ENCODE measurements at places on chromosomes 6 and 20. TPM values are rescaled to one million over a fixed set of nuclear protein-coding genes. Genes with fewer than 3 reads are reported as not detected.

Gene PRELID3B
- total RNA-seq = 121 TPM

Gene FAM83C
- not detected for total RNA-seq

Gene FLRT3
- total RNA-seq = not detected

Gene PRDM13
- total RNA-seq = not detected

Gene MYO6
- total RNA-seq = 0.37 TPM

Gene SOX18
- 1.3 TPM for total RNA-seq

Gene SCRT2
- not detected for total RNA-seq

Gene HLA-DOB
- 4.2 TPM for total RNA-seq

Gene PBOV1
- total RNA-seq = not detected

Gene JPH2
- total RNA-seq = not detected

Gene TEAD3
- 1.5 TPM for total RNA-seq

Gene CCN6
- 0.17 TPM for total RNA-seq

Gene MBOAT1
- 12.2 TPM for total RNA-seq

Gene OPRL1
- 0.16 TPM for total RNA-seq

Gene HUS1B
- total RNA-seq = 2.8 TPM

Gene CALHM6
- total RNA-seq = 29.2 TPM

Gene GRIK2
- total RNA-seq = not detected

Gene FGD2
- 1.5 TPM for total RNA-seq

Gene KAT14
- 17.9 TPM for total RNA-seq

DNA sequence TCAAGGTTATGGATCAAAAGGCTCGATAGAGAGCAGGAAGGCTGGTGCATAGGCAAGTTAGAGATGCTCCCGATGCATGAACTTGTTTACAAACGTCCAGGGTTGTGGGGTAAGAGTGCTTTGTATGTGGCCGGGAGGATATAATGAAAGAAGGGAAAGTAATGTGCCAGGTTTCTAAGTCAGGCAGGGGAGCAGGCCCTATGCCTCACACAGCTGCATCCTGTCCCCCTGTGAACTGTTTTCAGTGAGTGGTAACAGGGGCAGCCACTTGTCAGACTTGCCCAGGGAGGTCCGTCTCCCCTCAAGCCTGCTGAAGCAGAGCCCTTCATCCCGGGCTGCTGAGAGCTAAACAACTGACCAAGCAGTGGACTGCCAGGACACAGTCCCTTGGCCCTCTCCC, 19.4 kb downstream of the KCNK5 start:
- DNase-seq = no peak

- no peak for DNase-seq
Observed at GRCh38 chr20:10338426-10339180, 95.4 kb downstream of the MKKS start.

DNA sequence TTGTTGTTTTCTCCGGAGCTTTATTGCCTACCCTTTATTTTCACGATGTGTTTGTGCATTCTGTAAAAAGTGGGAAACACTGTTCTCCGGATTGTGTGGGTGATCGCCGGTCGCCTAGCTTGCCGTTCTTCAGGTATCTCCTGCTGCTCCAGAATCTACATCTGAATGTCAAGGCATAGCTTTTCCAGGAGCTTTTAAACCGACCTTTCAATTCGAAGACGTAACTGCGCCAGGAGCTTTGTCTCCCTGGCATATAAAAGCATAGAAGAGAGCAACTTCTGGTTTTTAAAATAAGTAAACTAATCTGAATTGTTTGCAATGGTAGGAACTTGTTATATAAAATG, 96.0 kb downstream of the HFE start:
- DNase-seq = no peak

GRCh38 chr20:8145246-8146168, 13.4 kb downstream of the PLCB1 start:
- no peak for DNase-seq

DNA sequence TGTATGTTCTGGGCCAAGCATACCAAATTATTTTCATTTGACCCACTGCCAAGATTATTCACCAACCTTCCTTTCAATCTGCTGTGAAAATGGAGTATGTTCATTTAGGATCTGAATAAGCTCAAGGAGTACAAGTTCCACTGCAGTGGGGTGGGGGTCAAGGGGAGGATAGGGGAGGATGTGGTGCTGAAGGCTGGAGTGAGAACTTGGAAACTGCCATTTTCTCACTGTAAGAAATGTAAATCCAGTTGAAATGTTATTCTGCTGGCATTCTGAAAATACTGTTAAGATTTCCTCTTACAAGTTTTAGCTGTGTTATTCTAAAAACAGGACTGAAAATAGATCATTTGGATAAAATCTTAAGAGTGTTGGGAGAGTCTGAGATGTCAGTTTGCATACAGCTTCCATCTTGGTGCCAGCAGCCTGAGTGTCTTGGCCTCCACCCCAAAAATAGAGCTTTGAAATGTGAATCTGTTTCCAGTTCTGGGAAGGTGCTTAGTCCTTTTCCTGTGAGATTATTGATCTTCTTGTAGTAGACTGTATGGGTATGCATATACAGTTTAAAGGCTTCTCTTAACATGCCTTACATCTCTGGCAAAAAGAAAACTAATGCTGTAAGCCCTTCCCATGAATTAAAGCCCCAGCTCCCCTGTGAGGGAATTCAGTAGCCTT, 84.3 kb downstream of the CTNNBL1 start:
- DNase-seq = no peak

DNA sequence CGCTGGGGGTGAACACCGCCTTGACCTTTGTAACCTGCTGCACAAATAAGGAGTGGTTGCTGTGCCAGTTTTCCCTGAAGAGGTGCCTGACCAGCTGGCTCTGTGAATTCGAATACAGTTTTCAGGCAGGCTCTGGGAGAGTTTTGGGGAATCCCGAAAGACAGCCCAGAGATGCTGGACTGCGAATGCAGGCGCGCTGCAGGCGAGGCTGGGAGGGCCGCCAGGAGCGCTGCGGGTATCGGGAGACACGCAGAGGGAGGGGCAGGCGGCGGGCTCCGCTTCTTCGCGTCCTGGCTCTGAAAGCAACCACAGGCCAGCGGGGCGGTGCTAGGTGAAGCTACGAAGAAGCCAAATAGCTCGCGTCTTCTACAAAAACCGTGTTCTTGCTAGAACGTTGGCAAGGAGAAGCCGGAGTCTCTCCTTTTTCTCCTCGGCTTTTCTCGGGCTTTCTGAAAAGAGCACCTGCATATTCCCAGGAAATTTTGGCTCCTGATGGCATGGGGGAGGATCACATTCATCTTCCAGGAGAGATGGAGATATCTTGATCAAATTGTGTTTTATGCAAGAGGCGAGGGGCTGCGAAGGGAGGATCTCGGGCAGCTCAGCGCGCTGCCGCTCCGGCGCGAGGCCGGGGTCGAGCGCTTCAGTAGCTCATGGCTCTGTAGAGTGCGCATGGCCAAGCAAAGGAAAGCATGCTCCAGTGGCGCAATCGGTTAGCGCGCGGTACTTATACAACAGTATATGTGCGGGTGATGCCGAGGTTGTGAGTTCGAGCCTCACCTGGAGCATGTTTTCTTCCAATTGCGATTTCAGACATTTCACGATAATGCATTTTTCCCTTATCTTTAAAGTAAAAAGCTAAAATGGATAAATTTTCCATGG, 158.1 kb upstream of the ZNF184 start:
- DNase-seq = peak; percentile 17

DNA sequence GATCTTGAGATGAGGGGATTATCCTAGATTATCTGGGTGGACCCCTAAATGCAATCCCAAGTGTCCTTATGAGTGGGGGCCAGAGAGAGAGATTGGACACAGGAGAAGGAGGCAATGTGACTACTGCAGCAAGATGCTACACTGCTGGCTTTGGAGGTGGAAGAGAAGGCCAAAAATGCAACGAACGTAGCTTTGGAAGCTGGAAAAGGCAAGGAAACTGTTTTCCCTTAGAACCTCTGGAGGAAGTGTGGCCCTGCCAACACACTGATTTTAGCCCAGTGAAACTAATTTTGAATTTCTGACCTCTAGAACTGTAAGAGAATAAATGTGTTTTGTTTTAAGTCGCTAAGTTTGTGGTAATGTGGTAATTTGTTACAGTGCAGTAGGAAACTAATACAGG, 15.7 kb downstream of the PPARD start:
- DNase-seq = no peak

GRCh38 chr20:3843490-3843889, 3.1 kb upstream of the MAVS start:
- no peak for DNase-seq

DNA sequence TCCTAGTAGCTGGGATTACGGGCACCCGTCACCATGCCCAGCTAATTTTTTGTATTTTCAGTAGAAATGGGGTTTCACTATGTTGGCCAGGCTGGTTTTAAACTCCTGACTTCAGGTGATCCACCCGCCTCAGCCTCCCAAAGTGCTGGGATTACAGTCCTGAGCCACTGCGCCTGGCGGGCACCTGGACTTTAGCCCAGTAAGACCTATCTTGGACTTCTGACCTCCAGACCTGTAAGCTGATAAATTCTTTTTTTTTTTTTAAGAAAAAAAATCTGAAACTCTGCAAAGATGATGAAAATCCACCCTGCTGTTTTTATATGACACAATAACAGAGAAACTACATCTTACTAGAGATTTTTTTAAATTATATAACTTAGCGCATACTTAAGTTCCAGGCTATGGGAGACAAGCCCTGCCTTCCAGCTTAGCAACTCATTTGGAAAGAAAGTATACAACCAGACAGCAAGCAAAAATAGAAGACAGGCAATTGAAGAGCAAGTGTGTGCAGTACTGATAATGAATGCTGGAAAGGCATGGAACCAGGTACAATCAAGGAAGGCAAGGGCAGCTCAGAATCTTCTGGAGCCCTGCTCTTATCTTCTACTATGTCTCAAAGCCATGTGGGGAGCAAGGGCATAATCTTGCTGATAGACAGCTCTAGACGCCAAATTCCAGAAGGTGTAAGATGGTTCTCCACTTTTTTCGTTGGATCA, 104.2 kb downstream of the CD83 start:
- DNase-seq = no peak

- no peak for DNase-seq
Observed at GRCh38 chr6:145887969-145888368, 73.4 kb upstream of the FBXO30 start.

- DNase-seq = no peak
Observed at GRCh38 chr6:46377209-46377608, 114.0 kb downstream of the RCAN2 start.

- DNase-seq = no peak
Observed at GRCh38 chr20:52379723-52380336, 188.3 kb upstream of the ZFP64 start.

DNA sequence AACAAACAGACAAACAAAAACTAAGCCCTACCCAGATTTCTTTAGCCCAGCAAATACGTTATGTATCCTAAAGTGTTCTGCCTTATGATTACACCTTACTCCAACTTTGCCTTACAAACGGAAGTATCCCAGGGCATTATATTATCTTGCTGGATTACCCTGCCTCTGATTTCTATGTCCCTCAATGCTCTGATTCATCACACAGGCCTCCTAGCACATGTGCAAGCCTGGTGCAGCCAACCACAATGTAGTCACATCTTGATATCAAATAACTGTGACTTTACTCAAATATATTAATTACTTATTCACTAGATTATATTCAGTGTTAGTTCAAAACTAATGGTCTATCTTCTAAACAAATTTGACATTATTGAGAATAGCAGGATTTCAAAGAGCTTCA, 598.6 kb downstream of the TBC1D32 start:
- no peak for DNase-seq

DNA sequence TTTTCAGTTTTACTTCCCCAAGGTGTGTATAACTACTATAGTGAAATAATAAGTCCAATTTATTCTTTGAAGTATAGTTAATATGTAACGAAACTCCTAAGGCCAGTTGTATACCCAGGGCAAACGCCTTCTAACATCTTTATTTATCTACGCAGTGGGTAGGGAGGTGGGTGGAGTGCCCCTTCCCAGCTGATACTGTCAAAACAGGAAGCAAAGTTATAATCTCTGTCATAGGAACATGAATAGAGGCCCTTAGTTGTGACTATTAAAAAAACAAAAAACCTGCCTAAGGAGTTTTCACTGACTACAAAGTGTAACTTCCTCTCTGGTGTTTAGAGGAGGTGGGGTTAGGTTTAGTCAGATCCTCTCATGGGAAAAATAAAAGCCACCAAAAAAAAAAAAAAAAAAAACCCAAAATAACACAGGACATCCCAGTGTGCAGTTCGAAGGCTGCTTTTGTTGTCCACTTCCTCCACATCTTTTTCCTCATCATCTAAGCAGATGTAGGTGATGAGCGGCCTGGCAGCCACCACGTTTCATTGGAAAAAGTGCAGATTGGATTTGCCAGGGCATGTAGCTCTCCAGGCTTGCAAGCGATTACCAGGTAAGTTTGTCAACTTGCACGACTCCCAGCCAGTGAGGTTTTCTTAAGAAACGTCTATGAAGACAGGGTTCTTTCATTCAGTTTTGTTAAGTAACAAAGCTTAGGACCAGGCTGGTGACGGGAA, 58.7 kb downstream of the UTRN start:
- peak; percentile 36 for DNase-seq

GRCh38 chr20:39290575-39290974, 328.4 kb downstream of the DHX35 start:
- no peak for DNase-seq

GRCh38 chr6:74735304-74735703, 470.5 kb downstream of the COL12A1 start:
- DNase-seq = no peak

- no peak for DNase-seq
Observed at GRCh38 chr6:39421383-39422225, 99.1 kb upstream of the KCNK16 start.

DNA sequence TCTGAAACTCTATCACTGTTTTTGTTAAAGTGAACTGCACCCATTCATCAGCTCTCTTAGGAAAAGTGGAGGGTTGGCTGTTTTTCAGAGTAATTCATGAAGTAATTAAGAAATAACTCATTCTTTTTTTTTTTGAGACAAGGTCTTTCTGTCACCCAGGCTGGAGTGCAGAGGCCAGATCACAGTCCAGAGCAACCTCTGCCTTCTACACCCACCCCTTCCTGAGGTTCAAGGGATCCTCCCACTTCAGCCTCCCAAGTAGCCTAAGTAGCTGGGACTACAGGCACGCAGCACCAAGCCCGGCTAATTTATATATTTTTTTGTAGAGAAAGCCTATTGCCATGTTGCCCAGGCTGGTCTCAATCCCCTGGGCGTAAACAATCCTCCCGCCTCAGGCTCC, 2.6 kb downstream of the ZNFX1 start:
- no peak for DNase-seq

GRCh38 chr6:30511169-30511546, 21.8 kb downstream of the HLA-E start:
- DNase-seq = no peak

All from activated T-helper 1 cell treated with anti-CD3 and anti-CD28 coated beads, Interleukin-12 subunit alpha, Interleukin-12 subunit beta, Interleukin-2, Interleukin-4 antibody, amounts not matched to agents 30 ng/mL and 10 ng/mL and 1 ng/mL, durations not matched to agents 14 hours and 24 hours and 36 hours (primary cell).